A549 (cell line): ENCODE measurements at places on chromosomes 6 and 20.

DNA sequence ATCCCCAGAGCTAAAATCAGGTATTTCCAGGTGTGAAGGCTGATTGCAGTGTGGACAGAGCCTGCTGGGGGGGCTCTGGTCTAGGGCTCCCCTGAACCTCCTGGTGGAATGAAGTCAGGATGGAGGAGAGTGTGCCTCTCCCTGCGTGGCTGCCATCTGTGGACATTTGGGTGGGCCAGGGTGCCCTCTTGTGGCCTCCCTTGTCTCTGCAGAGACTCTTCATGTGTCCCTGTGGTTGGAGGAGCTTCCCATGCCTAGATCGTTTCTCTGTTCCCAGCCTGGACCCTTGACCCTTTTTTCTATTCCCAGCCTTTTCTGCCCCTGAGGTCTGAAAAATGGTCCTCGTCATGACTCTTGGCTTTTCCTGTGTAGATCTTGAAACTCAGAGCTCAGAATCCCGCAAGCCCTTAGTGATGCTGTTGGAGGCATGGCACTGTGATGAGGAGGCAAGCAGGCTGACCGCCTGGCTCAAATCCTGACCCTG, 9.9 kb upstream of the PSMF1 start:
- peak; percentile 61 for DNase-seq

DNA sequence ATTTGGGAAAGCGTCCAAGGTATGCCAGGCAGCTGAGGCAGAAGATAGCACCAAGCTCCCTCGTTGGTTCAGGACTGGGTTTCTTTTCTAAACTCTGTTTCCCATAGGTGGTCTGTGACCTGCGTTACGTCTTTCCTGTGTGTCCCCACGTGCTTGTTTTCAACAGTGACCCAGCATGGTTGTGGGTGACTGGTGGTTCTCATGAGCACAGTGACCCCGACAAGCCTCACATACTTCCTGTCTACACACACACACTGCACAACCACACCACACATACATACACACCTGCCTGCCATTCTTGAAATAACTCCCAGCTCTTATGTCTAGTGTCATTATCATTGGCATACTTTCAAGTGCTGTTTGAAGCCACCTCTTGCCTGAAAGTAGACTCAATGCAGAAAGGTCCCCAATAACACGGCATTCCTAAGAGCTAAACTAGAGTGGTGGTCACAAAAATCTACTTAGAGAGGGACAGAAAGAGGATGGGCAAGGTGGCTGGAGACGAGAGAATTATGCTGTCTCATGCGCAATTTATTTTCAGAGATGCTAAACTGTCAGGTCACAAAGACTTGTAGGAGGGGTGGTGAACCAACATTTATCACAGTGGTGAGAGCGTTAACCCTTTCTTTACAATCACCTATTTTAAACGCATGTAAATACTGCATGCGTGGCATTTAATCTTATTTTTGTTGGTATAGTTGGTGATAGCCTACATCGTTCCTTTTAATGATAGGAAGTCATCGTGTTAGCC, 66.7 kb downstream of the GCNT2 start:
- no peak for DNase-seq

GRCh38 chr20:60268491-60268890, 310.3 kb downstream of the CDH26 start:
- DNase-seq = peak; percentile 26

DNA sequence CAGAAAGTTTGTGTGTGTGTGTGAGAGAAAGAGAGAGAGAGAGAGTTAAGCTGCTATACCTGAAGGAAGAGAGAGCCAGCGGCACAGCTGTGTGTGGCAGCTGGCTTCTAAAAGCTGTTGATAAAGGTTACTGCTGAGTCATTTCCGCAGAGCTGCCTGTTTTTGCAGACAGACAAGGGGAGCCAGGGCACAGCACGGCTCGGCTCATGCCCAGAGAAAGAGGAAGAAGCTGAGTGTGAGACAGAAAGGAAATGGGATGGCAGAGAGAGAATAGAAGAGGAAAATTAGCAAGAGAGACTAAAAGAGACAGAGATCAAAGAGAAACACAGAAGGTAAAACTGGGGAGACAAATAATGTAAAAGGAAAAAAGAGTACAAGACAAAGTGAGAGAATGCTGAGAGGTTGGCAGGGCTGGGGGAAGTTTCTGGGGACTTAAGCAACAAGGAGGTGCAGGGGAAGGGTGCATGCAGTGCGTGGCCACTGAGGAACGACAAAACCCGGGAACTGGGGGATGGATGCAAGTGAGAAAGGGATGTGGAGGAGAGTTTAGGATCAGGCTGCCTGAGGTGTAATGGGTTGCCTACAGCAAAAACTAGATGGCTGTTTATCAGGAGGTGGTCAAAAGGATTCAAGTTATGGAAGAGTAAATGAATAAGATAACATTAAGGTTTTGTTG, 22.7 kb downstream of the HLA-A start:
- DNase-seq = peak; percentile 46

DNA sequence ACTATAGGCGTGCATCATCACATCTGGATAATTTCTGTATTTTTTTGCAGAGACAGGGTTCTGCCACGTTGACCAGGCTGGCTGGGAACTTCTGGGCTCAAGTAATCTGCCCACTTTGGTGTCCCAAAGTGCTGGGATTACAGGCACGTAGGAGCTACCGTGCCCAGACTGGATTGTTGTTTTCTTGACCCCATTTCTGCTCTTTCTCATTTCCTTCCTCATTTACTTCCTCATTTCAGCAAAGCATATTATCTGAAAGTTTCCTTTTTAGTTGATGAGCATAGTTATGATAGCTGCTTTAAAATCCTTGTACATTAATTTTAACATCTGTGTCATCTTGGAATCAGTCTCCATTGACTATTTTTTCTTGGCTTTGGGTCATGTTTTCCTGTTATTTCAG, 301.0 kb upstream of the RUNX2 start:
- no peak for DNase-seq
